ENCODE measurements at places on chromosomes 1 and 21.

GRCh38 chr1:186901631-186902030 lies 72.9 kb downstream of the PLA2G4A start:
- no peak for DNase-seq

GRCh38 chr1:159798893-159799292 lies 3.3 kb upstream of the FCRL6 start:
- peak; percentile 51 for DNase-seq

- no peak for DNase-seq
Observed at GRCh38 chr1:15802234-15802965, 5.0 kb downstream of the UQCRHL start.

GRCh38 chr1:66996018-66996682 lies 57.8 kb downstream of the SLC35D1 start:
- peak; percentile 31 for DNase-seq

DNA sequence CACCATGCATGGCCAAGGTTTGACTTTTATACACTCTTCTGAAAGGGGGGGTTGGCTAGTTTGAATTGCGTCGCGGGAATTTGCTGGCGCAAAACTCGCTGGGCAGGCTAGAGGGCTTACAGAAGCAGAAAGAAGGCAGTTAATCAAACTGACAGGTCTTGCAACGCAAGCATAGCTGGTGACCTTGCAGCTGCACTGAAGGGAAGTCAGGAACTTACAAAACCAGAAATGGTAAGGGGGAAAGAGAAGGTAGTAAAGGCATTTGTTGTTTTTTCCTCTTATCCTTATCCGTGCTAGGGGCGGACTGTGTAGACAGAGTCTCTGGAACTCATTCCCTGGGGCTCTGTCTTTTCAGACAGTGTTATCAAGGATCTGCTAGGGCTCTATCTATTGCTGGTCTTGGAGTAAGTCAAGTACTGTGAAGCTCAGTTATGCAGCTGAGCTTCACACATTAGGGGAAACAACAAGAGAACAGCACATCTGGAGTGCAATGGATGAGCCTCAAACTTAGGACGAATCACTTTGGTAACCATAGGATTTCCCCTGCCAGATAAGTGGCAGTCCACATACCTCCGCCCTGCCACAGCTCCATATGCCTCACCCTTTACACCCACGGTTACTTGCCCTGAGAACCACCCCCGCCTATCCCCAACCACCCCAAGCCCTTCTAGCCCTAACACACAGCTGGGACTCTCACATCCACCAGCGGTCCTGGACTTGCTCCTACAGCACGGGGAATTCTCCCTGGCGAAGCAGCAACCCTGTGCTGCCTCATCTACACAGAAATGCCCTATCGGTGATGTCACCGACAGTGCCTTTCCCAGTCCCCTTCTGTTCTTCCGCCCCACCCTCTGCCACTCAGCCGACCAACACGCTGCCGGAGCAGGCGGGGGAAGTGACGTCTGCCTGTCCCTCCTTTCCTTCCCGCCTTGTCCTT lies 251.4 kb downstream of the FAM72C start:
- peak; percentile 32 for DNase-seq

- DNase-seq = peak; percentile 53
Observed at GRCh38 chr1:33182401-33182841, 578 bp upstream of the TRIM62 start.

- DNase-seq = no peak
Observed at GRCh38 chr1:72178266-72178665, 104.1 kb downstream of the NEGR1 start.
